ENCODE measurements at places on chromosomes 5 and 9.

DNA sequence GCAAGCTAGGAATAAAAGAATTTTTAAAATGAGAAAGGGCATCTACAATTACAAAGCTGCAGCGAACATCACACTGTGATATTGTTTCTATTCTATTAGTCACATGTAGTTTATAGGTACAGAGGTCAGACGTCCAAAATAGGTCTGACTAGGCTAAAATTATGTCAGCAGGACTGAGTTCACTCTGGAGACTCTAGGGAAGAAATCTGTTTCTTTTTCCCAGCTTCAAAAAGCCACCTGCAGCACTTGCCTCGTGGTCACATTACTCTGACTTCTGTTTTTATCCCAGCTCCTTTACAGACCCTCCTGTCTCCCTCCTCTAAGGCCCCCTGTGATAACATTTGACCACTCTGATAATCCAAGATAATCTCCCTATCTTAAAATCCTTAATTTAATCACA lies 5.1 kb upstream of the CKS2 start:
- no peak for ATAC-seq

GRCh38 chr9:42388146-42388690 lies 204.8 kb downstream of the SPATA31A6 start:
- no peak for ATAC-seq

GRCh38 chr5:79653843-79654242 lies 35.8 kb upstream of the CMYA5 start:
- ATAC-seq = no peak

GRCh38 chr9:106643211-106643930 lies 219.6 kb upstream of the ZNF462 start:
- no peak for ATAC-seq

- no peak for ATAC-seq
Measured at GRCh38 chr5:114948363-114948762, 221.3 kb downstream of the TRIM36 start.

DNA sequence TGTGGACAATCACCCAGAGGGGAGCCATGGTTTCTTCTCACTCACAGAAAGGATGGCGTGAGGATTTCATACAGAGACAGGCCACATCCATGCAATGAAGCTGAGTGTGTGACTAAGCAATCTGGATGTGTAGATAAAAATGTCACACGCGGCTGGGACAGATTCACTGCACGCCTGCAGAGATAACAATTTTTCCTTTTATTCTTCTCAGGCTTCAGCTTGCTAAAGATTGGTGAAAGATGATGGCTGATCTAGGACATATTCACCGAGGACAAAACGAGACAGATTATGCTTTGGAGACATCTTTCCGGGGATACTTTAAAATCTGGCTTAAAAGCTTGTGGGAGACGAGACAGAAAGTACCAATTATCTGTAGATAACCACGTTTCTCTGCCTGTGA lies 313.9 kb upstream of the TRPC7 start:
- ATAC-seq = no peak

DNA sequence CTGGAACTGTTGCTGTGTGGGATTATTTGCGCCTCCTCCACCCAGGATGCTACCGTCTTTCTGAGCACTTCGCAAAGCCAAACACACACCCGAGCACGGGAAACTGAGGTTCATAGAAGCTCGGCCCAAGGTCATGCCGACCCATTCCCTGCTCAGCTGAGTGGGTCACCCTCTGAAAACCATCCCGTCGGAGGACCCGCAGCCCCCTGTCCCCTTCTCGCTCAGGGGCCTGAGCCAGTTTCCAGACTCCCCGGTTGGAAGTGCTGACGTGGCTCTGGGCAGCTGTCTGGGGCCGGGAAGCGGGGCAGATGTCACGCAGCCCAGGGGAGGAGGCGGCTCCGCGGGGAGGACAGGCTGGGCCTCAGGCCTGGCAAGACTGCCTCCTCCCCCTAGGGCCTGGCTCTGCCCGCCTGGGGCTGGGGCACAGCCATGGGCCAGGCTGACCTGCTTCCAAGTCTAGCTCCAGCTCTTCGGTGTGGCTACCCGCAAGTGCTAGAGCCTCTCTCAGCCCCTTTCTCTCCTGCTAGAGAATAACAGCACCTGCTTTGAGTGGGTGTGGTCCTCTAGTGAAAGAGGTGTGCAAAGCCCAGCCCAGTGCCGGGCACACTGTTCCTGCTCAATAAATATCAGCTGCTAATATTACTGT lies 9.9 kb upstream of the CXXC5 start:
- ATAC-seq = no peak

- no peak for ATAC-seq
Measured at GRCh38 chr5:137501226-137501625, 2.1 kb upstream of the SPOCK1 start.

DNA sequence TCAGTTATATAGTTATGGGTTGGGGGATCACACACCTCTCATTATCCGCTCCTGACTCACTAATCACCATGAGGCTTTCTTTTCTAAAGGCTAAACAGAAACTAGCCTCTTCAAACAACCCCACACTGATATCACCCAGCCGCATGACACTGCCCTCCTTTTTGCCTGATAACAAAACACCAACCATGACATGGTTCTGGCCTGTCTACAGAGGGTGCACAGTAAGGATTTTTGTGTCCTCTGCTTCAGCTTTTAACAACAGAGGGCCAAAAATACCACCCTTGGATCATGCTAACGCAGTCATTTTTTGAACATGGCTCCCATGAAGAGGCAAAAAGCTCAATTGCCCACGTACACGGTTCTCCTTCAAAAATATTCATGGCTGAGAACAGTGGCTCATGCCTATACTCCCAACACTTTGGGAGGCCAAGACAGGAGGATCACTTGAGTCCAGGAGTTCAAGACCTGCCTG lies 4.0 kb downstream of the CMBL start:
- ATAC-seq = no peak

DNA sequence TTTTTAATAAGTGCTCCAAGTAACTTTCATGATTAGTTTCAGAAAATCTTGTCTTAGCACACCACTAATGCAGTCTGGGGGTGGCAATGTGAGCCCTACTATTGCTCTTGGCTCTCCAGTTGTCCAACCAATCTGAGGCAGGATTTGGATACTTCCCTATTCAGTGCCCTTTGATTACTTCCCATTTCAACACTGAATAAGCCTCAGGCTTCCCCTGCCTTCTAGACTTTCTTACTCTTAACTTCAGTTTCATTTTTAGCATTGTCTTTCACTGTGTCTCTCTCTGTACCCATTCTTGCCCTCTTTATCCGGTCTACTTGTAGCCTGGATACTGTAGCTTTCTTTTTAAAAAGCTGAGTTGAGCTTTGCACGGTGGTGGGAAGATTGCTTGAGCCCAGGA lies 186.1 kb downstream of the C9orf152 start:
- peak; percentile 69 for ATAC-seq

DNA sequence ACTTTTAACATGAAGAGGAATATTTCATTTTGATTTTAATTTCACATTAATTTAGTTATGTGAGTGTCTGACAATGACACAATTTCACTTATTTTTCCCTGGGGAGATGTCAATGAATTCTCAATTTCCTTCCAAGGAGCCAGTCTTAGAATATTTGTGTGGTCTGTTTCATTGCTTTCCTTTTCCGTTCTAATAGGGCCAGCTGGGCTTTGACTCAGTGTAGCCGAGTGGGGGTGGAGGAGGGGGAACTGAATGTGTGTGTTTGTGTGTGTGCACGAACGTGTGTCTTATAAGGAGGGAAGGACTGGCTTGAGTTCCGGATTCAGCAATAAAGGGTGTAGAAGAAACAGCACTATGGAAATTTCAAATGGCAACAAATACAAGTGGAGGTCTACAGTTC lies 100.0 kb downstream of the BASP1 start:
- ATAC-seq = no peak

GRCh38 chr9:118170032-118170955 lies 466.1 kb downstream of the TLR4 start:
- ATAC-seq = no peak

DNA sequence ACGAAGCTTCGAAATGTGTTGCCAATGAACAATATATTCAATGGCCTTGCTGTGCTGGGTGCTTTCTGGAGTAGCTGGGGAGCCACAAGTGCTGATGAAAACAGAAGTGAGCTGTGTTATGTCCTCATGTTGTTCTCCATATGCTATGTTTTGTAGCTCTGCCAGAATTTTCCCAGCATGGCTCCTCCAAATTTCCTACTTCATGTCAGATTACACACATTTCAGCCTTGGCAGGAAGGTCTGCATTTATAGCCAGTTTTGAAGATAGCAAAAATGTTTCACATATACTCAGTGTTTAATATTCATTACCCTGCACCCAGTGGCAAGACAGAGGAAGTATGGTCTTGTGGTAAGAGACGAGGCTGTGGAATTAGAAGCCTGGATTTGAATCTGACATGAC lies 22.6 kb upstream of the NMUR2 start:
- ATAC-seq = no peak

DNA sequence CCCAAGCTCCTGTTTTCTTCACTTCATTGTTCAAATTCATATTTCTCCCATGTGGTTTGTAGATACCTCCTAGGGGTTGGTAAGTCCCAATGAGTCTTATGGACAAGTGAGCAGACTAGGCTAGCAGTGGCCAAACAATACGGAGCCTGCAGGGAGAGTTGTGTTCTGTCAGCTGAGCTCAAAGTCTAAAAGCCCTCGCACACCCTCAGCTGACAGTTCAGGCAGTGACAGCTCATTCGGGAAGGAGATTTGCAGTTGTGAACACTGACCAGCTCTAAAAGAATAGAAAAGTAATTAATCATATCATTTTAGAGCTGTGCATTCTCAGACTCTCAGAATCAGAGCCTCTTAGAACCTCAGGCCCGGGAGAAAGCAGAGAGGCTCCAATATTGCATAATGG lies 95.1 kb downstream of the SH3TC2 start:
- no peak for ATAC-seq

GRCh38 chr9:71544464-71544863 lies 223.8 kb downstream of the CEMIP2 start:
- no peak for ATAC-seq

DNA sequence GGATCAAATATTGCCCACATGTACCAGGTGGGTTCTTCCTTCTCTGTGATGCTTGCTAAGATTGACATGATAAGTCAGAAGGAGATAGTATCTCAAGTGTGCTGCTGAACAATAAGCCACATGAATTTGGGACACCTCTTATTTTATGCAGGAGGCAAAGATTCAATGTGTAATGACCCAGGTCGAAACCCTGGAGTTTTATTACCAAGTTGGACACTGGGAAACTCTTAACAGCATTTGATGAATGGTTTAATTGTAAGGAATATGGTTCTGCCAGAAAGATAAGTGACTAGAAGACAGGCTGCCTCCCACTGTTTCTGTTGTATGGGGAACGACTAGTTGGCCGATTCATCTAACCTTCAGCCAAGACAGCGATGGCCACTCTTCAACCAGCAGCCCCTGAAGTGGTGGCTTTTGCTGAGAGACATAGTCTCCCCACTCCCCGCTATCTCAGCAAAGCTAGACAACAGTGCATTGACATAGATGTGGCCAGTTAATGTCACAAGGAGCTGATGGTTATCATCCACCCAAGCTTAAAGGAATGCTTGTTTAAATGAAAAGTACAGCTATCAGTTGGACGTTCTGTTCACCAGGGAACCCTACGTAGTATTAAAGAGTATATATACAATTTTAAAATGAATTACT lies 407.7 kb downstream of the KDM4C start:
- no peak for ATAC-seq

- no peak for ATAC-seq
Measured at GRCh38 chr5:42491699-42492098, 68.5 kb downstream of the GHR start.
